Mesenteric fat pad (tissue), 1 donor: ENCODE measurements at places on chromosomes 2 and 18. TPM values are rescaled to one million over a fixed set of nuclear protein-coding genes. Genes with fewer than 3 reads are reported as not detected.

Gene DPP4
- total RNA-seq: 6.9 TPM

Gene PGAP1
- total RNA-seq: 14.6 TPM

Gene CCDC141
- total RNA-seq: 6.4 TPM

DNA sequence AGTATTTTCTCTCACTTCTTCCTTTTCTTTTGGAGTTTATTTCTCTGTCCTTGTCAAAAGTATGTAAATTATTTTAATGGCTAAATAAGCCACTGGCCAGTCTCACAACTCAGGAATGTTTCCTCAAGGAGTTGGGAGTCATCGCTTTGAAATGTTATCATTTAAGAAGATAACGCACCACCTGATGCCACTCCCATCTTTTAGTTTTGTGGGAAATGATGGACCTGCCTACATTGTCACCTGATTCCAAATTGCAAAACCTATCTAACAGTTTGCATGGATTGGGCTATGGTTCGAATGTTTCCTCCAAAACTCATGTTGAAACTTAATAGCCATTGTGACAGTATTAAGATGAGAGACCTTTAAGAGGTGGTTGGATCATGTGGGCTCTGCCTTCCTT lies 32.4 kb upstream of the PPM1B start:
- no peak for DNase-seq

DNA sequence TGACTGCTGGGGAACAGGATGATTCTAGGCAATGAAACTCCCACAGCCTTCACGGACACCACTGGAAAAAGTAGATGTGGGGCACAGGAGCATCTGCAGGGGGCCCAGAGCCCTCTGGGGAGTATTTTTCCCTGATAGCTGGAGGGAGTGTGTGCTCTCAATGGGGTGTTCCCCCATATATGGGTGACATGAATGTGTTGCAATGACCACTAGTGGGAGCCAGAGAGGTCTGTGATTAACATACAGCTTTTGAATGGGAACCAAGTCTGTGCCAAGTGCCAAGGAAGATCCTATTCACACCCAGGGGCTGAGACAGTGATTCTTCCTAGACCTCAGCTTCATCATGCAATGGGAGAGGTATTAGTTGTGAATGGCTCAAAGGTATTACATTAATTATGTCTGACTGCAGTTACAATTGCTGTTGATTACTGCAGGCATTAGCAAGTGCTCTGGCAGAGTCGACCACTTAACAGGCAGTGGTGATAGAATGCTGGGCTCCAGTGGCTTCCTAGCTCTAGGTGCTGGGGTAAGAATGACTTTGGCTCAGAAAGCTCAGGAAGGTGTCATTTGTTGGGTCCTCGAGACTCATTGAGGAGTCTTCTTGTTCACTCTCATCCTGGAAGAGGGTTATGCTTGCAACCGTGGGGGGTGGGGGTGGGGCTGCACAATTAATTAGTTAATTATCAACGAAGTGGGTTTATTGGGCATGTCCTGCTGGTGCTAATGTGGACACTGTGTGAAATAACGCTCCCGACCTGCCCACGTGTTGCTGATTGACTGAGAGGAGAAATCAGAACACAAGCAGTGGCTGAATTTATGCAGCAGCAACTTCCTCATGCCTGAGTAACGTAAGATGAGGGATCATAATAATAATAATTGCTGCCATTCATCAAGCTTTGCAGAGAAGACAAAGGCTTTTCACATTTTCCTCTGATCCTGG lies 194.1 kb downstream of the CLIP4 start:
- peak; percentile 22 for DNase-seq

DNA sequence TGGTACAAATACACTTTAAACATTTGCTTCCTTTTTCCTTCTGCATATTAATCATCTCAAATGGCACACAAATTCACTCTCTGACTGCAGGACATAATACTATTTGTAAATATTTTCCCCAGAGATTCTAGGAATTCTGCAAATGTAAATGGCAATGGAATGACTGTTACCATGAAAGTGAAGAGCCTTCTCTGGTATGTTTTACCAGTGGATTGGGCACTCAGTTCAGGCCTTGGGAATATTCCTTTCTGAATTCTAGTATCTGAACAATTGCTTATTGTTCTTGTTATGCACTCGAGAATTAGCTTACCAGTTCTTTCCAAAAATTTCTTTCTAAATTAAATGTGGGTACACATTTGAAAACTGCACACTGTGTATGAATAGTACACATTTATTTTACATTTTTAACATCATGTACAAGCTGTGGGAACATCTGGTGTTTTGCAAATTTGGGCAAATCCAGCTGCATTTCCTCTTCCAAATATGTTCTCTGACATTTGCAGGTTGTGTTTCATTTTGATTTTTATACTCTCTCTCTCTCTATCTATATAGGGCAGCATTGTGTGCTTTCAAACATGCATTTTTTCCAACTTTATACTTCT lies 289.1 kb downstream of the NBAS start:
- DNase-seq: no peak

DNA sequence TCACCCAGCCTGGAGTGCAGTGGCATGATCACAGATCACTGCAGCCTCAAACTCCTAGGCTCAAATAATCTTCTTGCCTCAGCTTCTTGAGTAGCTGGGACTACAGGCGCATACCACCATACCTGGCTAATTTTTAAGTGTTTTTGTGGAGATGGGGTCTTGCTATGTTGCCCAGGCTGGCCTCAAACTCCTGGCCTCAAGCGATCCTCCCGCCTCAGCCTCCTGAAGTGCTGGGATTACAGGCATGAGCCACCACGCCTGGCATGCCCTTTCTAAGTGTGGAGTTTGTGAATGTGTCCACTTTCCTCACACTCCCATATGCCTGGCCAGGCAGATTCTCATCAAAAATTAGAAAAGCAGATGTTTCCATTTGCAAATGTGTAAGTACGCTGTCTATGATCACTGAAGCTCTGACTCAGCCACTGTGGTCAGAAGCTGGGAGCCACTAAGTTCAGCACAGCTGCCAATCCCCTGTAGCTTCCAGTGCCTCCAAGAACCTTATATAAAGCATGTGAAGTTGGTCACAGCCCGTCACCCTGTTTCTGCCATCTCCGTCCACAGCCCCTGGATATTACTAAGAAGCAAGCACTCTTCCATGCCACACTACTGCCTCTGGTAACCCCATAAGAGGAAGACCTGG lies 155.4 kb downstream of the FAM210A start:
- no peak for DNase-seq

DNA sequence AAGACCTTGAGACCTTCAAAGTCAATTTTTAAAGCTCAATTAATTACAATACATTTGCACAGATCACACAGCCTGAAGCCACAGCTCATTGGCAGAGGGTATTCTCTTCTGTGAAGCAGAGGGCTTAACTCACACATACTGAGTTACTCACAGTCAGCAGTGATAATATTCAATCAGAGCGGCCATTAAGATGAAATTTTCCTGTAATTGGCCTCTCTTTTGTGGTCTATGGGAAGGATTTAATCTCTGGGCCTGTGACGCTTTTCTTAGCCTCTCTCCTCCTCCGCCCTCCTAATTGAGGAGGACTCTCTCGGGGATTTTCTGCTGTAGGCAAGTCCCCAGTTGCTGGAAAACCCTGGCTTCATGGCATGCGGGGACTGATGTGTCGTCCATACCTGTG lies 12.3 kb upstream of the LDLRAD4 start:
- DNase-seq: no peak
